ENCODE measurements at places on chromosomes 4 and X.
A peak's percentile ranks its signal among the peaks of the same experiment; 100 is the strongest.

GRCh38 chr4:153489856-153490558 lies 23.8 kb downstream of the TMEM131L start:
- no peak for DNase-seq

DNA sequence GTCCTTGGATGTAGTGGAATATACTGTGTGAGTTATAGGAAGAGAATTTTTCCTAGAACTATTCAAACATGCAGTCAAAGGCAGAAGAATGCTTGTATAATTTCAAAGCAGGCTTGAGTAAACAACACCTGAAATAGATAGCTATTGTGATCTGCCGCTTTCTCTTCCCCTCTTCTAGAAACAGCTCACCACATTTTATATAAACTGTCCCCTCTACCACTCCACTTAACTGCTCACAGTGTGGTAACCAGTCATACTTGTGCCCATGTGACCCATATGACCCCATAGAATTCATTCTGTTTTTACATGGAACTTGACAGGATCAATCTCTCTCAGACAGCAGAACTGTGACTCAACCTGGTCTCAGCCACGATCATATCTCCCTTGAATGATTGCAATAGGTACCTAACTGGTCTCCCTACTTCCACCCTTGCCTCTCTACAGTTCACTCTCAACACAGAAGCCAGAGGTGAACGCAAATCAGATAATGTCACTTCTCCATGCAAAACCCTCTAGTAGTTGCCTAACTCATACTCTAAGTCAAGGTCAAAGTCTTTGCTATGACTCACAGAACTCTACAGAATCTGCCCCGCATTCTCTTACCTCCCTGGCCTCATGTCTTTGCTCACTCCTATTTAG lies 85.6 kb upstream of the EFHC2 start:
- DNase-seq: no peak

- no peak for DNase-seq
Measured at GRCh38 chrX:14030174-14030530, 460 bp upstream of the GEMIN8 start.

GRCh38 chr4:104446431-104447278 lies 48.0 kb downstream of the CXXC4 start:
- DNase-seq: no peak

GRCh38 chr4:104206784-104207183 lies 287.9 kb downstream of the CXXC4 start:
- DNase-seq: no peak

GRCh38 chrX:150651906-150652305 lies 41.3 kb upstream of the MTMR1 start:
- no peak for DNase-seq

DNA sequence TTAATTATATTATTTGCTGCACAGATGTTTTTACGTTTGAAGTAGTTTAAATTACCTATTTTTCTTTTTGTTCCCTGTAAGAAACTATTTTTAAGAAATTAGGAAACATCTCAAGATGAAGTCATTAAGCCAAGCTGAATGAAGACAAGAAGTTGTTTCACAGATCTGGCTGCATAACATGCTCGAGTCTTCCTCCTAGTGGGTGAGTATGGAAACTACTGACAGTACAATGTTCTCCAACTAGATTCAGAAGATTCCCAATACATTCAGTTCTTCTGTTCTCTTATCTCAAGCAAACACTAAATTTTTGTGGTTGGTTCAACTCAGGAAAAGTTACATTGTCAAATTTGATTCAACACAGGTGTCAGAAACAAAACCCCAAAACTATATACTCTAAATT lies 256.8 kb upstream of the VCX start:
- no peak for DNase-seq

DNA sequence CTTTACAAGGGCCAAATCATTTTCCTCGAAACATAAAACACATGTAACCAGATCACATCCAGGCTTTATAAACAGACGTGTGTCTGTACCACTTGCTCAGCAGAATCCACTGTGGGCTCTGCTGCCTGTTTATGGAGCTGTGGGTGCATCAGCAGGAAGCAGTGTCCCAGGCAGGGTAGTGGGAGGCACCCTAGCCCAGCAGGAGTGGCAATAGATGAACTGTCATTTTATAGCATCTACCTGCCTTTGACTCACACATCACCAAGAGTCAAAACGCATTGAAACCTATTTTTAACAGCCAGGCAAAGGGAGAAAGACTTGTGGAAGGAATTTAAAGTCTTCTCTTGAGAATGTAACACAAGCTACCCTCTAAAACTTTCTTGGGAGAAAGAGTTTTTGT lies 169.1 kb upstream of the TENM3 start:
- DNase-seq: no peak

DNA sequence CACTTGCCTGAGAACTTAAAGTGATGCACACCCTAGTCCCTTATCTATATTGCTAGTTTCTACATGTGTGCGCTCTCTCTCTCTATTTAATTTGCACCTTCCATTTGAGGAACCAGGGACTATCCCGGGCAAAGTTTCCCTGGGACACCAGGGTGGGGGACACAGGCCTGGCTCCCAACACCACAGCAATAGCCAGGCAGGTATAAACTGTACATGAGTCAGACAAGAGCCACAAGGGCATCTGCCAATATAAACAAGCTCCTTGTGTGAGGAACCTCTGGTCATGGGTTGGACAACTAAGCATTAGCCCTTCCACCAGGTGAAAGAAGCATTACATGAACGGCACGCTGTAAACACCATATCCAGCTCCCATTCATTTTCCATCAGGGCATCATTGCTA lies 455.5 kb downstream of the STIM2 start:
- no peak for DNase-seq

GRCh38 chr4:157372154-157372553 lies 151.6 kb downstream of the GRIA2 start:
- no peak for DNase-seq

- DNase-seq: no peak
Measured at GRCh38 chr4:15526924-15527592, 57.4 kb downstream of the CC2D2A start.

- no peak for DNase-seq
Measured at GRCh38 chr4:101337688-101338087, 9.6 kb downstream of the PPP3CA start.

DNA sequence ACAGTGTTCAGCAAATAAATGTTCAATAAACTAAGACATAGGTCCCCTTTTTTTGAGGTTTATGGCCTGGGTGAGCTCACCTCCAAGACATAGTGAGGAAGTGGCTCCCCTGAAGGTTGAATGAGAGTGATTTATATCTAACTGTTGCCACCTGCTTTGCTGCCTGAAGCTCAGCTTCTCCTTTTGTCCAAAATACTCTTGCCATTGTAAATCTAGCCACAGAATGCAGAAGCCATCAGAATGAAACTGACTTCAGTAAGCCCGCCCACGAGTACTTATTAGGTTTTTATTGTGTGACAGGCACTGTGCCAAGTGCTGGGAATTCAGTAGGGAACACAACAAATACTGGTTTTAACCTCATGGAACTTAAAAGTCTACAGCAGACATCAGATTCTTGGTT lies 18.0 kb downstream of the SPINK2 start:
- no peak for DNase-seq

GRCh38 chr4:27515140-27515539 lies 654.5 kb downstream of the STIM2 start:
- DNase-seq: no peak

- DNase-seq: no peak
Measured at GRCh38 chr4:90584051-90584450, 456.9 kb downstream of the CCSER1 start.

DNA sequence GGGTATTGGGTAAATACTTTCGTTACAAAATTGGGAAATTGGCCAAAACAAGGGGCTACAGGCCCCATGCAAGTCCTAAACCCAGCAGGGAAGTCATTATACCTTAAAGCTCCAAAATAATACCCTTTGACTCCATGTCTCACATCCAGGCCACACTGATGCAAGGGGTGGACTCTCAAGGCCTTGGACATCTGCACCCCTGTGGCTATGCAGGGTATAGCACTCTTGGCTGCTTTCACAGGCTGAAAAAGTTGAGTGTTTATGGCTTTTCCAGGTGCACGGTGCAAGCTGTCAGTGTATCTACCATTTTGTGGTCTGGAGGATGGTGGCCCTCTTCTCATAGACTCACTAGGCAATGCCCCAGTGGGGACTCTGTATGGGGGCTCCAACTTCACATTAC lies 326.5 kb downstream of the TEX13C start:
- no peak for DNase-seq

GRCh38 chrX:15930585-15930984 lies 76.0 kb upstream of the AP1S2 start:
- DNase-seq: no peak

- no peak for DNase-seq
Measured at GRCh38 chr4:134533068-134533467, 331.5 kb upstream of the PABPC4L start.

- no peak for DNase-seq
Measured at GRCh38 chr4:69858690-69859089, 1.3 kb downstream of the SULT1E1 start.

- DNase-seq: no peak
Measured at GRCh38 chr4:100631281-100631968, 113.6 kb upstream of the EMCN start.

GRCh38 chr4:117093571-117093970 lies 8.2 kb upstream of the TRAM1L1 start:
- DNase-seq: no peak

DNA sequence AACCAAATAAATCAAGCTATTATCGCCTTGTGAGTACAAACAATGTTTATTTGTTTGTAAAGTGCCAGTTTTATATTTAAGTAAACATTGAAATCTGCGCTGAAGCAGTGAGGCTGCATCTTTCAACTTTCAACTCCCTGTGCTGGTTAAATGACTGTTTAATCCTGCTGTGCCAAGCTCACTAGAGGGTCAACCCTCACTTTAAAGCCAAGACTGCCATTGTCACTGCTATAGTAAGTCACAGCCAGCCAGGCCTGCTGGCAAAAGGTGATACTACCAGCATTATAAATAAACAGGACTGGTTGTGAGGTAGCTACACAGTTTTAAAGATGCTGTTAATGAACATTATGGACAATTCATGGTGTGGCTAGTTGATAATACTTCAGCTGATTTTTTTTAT lies 34.6 kb downstream of the EFHC2 start:
- DNase-seq: no peak

GRCh38 chr4:80115368-80116181 lies 42.5 kb upstream of the ANTXR2 start:
- no peak for DNase-seq

DNA sequence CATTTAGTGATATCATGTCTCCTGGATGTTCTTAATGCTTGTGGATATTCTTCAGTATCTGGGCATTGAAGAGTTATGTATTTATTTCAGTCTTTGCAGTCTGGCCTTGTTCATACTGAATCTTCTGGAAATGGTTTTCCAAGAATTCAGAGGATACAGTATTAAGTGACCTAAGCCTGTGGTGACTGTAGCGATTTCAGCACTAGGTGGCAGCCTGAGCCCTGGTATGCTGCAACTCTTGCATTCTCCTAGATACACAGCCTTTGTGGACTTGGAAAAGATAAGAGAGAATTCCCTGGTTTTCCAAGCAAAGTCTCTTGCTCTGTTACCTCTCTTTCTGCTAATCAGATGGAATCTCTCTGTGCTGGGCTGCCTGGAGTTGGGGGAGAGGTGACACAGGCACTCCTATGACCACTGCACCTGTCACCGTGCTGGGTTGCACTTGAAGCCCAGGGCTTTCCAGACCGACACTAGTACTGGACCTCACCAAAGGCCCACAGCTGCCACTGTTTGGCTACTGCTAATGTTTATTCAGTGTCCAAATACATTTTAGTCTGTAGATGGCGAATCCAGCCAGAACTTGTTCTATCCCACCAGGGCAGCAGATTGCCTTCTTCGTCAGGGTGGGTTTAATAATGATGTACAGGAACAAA lies 19.3 kb upstream of the SPIN2A start:
- no peak for DNase-seq

GRCh38 chr4:122960611-122961000 lies 38.2 kb upstream of the NUDT6 start:
- no peak for DNase-seq

DNA sequence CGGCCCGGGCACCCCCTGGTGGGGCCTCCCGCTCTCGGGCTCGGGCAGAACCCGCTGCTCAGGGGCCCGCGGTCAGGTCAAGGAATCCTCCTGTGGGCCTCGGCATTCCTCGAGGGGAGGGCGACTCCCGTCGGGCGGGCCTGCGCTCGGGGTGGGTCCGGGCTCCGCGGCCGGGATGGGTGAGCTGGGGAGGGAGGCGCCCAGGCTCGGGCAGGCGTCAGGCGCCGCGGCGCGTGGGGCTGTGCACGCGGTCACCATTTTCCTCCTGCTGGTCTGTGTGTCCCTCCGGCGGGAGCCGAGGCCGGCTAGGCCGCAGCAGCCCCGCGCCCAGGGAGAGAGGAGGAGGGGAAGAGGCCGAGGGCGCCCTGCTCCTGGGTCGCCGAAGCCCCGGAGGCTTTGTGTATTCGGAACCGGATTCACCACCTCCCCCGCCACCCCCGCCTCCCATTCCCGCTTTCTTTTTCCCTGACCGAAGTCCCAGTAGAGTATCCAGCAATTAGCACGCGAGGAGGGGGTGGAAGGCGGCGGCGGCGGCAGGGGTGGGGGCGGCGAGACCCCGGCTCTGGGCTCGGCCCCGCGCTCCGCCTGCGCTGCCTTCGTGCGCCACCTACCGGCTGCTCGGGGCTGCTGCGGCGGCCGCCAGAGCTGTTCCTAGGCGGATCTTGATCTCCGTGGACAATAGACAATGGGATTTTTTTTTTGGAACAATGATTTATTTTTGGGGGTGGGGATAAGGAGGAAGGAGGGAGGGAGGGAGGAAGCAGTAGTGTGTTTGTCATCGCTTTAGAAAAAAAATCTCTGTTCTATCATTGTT lies 99.0 kb upstream of the MAML3 start:
- peak; percentile 34 for DNase-seq

- no peak for DNase-seq
Measured at GRCh38 chr4:1994938-1995337, 13.8 kb downstream of the NELFA start.

- DNase-seq: no peak
Measured at GRCh38 chr4:113080624-113081023, 31.2 kb downstream of the ANK2 start.

DNA sequence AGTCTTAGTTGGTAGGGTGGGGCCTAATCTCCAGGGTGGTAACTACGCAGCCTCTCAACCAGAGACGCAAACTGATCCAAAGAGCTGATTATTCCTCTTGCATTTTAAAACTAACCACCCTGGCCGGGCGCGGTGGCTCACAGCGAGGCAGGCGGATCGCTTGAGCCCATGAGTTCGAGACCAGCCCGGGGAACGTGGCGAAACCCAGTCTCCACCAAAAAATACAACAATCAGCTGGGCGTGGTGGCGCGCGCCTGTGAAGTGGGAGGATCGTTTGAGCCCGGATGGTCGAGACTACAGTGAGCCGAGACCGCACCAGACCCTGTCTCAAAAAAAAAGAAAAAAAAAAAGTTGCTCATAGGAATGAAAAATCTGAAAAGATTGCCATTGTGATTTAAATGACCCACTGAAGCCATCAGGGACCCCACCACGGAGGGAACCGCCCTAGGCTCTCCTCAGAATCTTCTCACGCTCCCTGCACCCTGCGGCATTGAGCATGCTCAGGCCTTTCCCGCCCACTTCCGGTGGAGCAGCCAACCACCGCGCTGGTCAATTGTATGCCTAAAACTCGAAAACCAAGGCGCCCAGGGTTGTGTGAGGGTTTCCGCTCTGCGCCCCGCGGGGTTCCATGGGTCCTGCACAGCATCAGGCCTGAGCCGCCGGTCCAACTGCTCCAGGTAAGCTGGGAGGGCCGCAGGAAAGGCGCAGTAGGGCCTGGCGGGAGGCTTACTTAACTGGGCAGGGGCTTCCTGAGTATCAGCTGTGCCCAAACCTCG lies at the start of gene TRIM60:
Gene TRIM60 (plus strand): TSS at position 564 of the 776 bp plus-strand sequence. CDS start 8,074 bp downstream, outside the sequence.
- DNase-seq: no peak

- no peak for DNase-seq
Measured at GRCh38 chrX:53347948-53348347, 66.6 kb upstream of the IQSEC2 start.

Data from stimulated activated CD4-positive, alpha-beta T cell treated with anti-CD3 and anti-CD28 coated beads, Interleukin-15, amount 100 ng/mL, for 1 hour (primary cell).